ENCODE measurements at places on chromosomes 11 and 22.

- DNase-seq: no peak
Observed at GRCh38 chr22:38860283-38861169, 11.5 kb downstream of the CBX6 start.

DNA sequence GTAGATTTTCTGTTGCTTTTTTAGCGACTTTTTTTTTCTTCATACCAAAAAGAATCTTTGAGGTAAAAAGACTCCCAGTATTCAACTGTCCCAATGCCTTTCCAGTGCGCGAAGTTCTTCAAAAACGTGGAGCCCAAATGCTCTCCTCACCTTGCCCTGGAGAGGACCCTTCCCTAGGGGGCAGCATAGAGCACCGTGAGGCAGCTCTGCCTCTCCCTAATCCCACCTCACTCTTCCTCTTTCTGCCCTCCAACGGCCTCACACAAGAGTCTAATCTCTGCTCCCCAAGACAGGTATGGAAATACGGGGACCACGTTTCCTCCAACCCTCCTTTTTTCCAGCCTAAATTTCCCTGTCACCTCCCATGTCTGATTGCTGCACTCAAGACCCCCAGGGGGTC is 117.5 kb upstream of the ALX4 start:
- DNase-seq: peak; percentile 12

DNA sequence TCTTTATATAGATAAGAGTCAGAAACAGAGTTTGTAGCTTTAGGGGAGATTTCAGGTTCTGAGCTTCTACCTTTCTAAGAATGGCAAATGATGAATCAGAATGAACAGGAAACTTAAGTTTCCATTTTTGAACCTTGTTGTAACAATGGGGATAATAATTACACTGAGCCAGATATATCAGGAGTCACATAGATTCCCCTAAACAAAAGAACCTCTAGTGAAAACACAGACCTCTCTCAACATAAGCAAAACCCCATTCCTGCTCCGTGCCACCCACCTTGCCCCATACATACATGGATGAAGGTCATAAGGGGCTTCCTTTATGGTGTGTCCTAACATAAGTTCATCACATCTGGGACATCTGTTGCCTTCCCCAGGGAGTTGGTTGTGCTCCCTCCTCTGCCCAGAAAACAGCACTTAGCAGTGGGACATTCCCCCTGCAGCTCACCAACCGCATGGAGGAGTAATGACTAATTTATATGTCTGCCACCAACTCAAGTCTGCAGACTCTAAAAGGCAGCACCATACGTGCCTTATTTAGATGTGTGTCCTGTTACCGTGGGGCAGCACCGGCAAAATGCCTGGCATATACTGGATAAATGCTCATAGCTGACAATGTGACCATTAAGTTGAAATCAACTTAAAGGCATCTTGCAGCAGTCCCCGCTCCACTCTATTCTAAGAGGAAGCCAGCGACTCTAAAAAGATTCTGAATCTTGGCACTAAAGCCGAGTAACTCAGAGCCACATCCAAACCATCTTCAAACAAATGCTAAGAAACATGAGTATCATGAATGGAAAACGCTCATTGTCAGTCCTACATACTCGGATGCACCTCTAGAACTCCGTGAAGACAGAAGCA is 8.0 kb downstream of the JAML start:
- DNase-seq: peak; percentile 79

DNA sequence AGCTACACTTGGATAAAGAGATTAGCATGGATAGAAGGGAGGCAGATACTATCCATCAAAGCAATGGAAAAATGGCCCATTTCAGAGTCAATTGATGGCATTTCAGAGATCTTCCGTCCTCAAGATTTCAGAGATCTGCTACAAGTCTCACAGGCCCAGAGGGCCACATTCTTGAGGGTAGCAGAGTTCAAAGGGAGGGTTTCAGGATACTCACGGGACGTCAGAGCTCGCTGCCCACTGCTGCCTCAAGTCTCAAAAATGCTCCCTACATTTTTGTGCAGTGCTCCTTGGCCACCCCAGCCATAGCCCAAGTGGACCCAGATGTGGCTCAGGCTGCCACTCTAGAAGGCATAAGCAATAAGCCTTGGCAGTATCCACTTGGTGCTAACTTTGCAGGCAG is 24.9 kb downstream of the RTL6 start:
- no peak for DNase-seq

DNA sequence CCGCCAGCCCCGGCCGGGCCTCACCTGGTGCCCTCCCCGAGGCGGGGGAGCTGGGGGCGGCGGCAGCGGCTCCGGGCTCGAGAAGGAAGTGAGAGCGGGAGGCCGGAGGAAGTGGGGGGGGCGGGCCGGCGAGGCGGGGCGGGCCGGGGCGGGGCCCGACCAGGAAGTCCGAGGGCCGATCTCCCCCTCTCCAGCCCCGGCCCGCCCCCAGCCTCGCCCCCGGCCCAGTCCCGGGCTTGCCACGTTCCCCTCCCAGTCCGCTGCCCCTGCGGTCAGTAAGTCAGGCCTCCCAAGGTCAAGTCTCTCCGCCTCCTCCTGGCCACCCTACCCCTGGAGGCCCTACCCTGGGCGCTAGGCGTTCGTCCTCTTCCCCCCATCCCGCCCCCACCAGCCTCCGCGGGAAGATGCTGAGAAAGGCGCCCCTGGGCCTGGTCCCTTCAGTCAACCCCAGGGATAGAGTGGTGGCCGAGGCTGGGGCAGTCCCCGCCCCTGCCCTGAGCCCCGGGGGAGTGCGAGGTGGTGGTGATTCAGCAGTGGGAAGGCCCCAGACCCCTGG is at the start of gene RHOG:
RHOG (minus strand) TSS at position 90 of the 556 bp plus-strand sequence. CDS start 12,821 bp downstream, outside the sequence.
- DNase-seq: peak; percentile 99

DNA sequence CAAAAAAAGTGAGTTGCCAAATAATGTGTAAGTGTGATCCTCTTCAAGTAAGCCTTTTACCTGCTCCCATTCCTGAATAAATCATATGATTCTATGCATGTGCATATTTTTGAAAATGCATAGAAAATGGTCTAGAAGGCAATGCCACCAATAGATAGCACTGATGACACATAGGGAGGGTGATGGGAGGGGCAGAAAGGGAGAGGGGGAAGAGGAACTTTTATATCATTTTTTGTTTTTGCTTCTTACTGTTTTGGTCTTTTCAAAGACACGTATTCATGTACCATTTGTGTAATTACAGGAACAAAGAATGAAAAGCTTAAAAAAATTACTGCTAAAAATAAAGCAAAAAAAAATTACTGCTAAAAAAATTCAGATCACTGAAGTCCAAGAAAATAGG is 60.8 kb downstream of the C11orf58 start:
- DNase-seq: no peak

DNA sequence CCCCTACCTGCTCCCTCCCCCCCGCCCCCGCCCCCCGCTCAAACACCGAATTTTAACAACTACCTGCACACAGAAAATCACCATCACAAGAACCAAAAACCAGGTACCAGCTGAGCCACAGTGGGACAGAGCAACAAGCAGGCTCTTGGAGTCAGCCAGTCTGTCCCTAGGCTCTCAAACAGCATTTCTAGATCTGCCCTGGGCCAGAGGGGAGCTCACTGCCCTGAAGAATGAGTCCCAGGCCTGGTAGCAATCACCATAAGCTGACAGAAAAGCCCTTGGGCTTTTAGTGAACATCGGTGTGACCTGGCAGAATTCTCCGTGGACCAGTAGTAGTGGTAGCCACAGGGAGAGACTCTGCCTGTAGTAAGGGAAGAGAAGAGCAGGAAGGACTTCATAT is 58.3 kb downstream of the C11orf87 start:
- DNase-seq: no peak

- DNase-seq: no peak
Observed at GRCh38 chr11:93525601-93526345, 17.4 kb downstream of the SMCO4 start.

DNA sequence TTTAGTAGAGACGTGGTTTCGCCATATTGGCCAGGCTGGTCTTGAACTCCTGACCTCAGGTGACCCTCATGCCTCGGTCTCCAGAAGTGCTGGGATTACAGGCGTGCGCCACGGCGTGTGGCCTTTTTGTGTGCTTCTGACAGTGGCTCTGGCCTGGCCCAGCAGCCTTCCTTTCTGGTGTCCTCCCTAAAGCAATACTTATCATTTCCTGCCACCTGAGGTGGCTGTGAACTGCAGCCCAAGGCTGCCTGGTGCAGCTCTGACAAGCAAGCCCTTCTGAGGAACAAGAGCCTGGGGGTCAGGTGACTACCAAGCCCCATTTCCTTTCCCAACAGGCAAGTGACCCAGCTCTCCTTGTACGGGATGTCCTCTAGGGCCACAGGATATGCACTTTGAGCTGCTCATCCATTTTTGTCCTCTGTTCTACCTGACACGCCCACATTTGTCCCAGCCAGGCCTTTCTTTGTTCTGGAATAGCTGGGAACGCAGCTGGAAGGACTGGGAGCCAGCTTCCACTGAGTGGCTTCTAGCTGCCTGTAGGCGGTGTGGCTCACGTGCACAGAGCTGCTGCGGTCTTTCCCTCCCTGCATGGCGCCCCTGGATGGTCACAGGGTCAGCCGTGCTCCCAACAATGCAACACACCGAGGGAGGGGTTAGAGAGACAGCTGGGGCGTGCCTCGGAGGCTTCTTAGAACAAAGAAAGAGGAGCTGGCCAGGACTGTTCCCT is 12.3 kb upstream of the BID start:
- DNase-seq: no peak

DNA sequence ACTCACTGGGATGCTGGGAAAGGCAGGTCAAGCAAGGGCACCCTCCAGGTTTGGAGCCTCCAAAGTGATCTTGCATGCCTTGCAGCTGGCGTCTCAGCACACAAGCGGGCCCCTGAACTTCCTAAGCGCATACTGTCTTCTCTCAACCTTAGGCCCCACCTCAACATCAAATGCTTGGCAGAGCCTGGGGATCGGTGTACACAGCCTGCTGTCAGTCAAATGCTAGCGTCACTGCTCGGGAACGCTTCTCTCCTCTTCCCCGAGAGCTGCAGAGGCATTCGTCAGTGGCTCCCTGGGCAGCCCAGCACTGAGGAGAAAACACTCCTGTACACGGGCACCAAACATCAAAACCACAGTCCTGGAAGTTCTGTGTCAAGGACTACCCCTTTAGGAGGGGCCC is 124.9 kb downstream of the C11orf58 start:
- no peak for DNase-seq

GRCh38 chr11:94028436-94028835 is 7.3 kb downstream of the HEPHL1 start:
- no peak for DNase-seq

Data from activated CD8-positive, alpha-beta T cell treated with anti-CD3 and anti-CD28 coated beads for 36 hours (primary cell).